ENCODE measurements at places on chromosomes 13 and 19. TPM values are rescaled to one million over a fixed set of nuclear protein-coding genes. Genes with fewer than 3 reads are reported as not detected.

The CERS1 gene
- 4.4 TPM for total RNA-seq

The CD37 gene
- total RNA-seq, result not detected

The SOX1 gene
- not detected for total RNA-seq

The CGB2 gene
- total RNA-seq, result not detected

The SMIM24 gene
- total RNA-seq, result not detected

The SLC25A41 gene
- not detected for total RNA-seq

The ARRDC5 gene
- 0.12 TPM for total RNA-seq

The FAM124A gene
- 0.30 TPM for total RNA-seq

The FBXO27 gene
- 2.0 TPM for total RNA-seq

The ZNF837 gene
- total RNA-seq, result 0.35 TPM

The ZNF433 gene
- total RNA-seq, result 3.2 TPM

The CASP14 gene
- not detected for total RNA-seq

All from smooth muscle cell of the coronary artery (primary cell).